Prostate gland (tissue), 2 donors: ENCODE measurements at places on chromosomes 16 and 17.

DNA sequence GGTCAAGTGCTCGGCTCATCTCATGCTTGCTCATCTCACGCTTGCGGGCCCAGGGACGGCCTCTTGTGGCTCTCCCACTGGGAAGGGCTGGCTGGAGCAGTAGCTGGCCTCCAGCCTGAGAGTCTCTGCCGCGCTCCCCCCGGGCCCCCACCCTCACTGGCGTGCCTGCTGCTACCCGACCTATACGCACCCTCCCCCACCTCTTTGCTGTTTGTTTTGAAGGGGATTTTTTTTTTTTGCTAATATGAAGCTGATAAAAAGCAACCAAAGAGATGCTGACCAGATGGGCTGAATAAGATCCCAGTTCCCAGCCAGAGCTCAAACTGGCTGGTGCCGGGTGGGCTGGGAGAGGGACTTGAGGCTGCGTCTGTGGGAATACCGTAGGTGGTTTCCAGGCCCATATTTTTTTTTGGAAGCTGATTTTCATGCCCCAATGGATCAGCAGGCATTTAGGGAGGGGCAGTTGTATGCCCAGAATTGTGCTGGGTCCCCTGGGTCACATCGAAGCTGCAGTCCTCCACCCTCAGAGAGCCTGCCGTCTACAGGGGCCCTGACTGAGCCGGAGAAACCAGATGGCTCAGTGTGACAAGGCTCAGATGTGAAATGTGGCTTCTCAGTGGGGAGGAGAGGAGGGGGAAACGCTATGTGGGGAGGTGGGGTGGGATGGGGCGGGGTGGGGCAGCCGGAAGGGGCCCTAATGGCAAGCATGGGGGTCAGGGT lies 115.0 kb downstream of the RAP1GAP2 start:
- H3K4me1 ChIP-seq: no peaks in the 10 kb centered on the region
- no peak overlapping the region for H3K27ac ChIP-seq
- H3K4me3 ChIP-seq: no peak overlapping the region
- no peak for DNase-seq

DNA sequence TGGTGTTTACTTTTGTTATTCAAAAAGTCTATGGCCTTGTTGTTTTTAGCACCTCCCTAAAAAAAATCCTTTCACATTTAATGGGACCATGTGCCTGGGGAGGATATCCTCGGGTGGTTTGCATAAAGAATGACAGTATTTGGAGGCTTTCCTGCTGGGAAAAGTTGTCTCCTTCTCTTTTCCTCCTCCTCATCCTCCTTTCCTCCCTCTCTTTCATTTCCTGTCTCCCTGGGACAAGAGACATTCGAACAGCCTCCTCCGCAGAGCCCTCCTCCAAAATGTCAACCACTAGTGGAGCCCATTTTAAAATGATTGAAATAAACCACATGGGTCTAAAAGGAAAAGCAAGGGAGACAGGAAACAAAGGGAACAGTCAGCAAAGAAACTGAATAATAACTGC lies 67.4 kb downstream of the MYH13 start:
- no peak overlapping the region for H3K4me3 ChIP-seq
- DNase-seq: no peak
- no peak overlapping the region for H3K27ac ChIP-seq
- H3K27me3 ChIP-seq: no peaks in the 10 kb centered on the region

- no peak overlapping the region for H3K27ac ChIP-seq
- no peaks in the 10 kb centered on the region for H3K27me3 ChIP-seq
- no peak for DNase-seq
These were observed 52.6 kb downstream of the C16orf95 start for GRCh38 chr16:87264634-87265033.

- H3K36me3 ChIP-seq: no peaks in the 10 kb centered on the region
- DNase-seq: no peak
- H3K27ac ChIP-seq: no peak overlapping the region
- no peaks in the 10 kb centered on the region for H3K27me3 ChIP-seq
These were observed 13.2 kb upstream of the RNF222 start for GRCh38 chr17:8410883-8411238.

DNA sequence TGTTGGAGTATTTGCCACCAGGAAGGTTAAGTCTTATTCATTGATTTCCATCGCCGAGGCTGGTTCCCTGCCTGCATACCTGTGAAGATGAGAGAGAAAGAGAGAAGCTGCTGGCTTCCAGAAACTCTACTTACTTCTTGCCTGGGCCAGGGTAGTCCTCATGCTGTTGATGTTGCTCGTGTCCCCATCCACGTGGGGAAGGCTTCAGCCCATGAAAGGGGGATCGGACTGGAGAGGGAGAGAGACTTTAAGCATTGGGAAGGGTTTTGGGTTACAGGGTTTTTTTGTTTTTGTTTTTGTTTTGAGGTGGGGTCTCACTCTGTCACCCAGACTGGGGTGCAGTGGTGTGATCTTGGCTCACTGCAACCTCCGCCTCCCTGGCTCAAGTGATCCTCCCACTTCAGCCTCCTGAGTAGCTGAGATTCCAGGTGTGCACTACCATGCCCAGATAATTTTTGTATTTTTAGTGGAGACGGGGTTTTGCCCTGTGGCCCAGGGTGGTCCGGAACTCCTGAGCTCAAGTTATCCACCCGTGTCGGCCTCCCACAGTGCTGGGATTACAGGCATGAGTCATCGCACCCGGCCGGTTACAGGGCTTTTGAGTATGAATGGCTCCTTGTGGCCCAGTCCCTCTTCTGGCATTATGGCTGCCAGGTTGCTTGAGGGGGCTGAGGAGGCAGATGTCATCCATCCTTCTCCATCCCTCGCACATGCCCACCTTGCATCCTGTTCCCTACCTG lies 26.6 kb downstream of the ITGB3 start:
- no peak for DNase-seq
- no peaks in the 10 kb centered on the region for H3K36me3 ChIP-seq

- no peak overlapping the region for H3K27ac ChIP-seq
- H3K27me3 ChIP-seq: no peaks in the 10 kb centered on the region
- no peak for DNase-seq
- no peak overlapping the region for H3K4me3 ChIP-seq
- no peaks in the 10 kb centered on the region for H3K4me1 ChIP-seq
These were observed 166.7 kb downstream of the RBFOX3 start for GRCh38 chr17:79444198-79444597.
